ENCODE measurements at places on chromosomes 5 and 9. TPM values are rescaled to one million over a fixed set of nuclear protein-coding genes. Genes with fewer than 3 reads are reported as not detected.

Gene RAB3C
- total RNA-seq, result not detected

Gene ANKRD55
- not detected for total RNA-seq

Gene TRPM3
- not detected for total RNA-seq

Gene PFN3
- not detected for total RNA-seq

Gene ZCCHC9
- total RNA-seq, result 37.1 TPM

Gene FRMPD1
- not detected for total RNA-seq

Gene WNT8A
- total RNA-seq, result not detected

Gene HAVCR1
- 0.54 TPM for total RNA-seq

Gene CYSRT1
- total RNA-seq, result 0.34 TPM

Gene PBX3
- total RNA-seq, result 11.5 TPM

Gene DNAI1
- 0.18 TPM for total RNA-seq

Gene ACTBL2
- total RNA-seq, result not detected

- H3K27me3 ChIP-seq, result no peaks in the 10 kb centered on the region
- no peak overlapping the region for H3K27ac ChIP-seq
- no peaks in the 10 kb centered on the region for H3K36me3 ChIP-seq
- H3K4me1 ChIP-seq, result no peaks in the 10 kb centered on the region
- no peak overlapping the region for H3K4me3 ChIP-seq
Observed at GRCh38 chr9:134991808-134992754, 74.4 kb upstream of the FCN1 start.

GRCh38 chr5:82512025-82512424, 233.9 kb upstream of the RPS23 start:
- H3K27ac ChIP-seq, result no peak overlapping the region
- H3K36me3 ChIP-seq, result no peaks in the 10 kb centered on the region

- H3K27ac ChIP-seq, result no peak overlapping the region
- H3K4me3 ChIP-seq, result no peak overlapping the region
- peaks cover 40% of the 10 kb centered on the region for H3K27me3 ChIP-seq
- no peak for DNase-seq
- peaks cover 2% of the 10 kb centered on the region for H3K4me1 ChIP-seq
- H3K36me3 ChIP-seq, result no peaks in the 10 kb centered on the region
Observed at GRCh38 chr5:171453056-171453725, 33.7 kb downstream of the FGF18 start.

GRCh38 chr9:101478444-101478843, 42.9 kb upstream of the ALDOB start:
- no peaks in the 10 kb centered on the region for H3K4me1 ChIP-seq
- peaks cover 32% of the 10 kb centered on the region for H3K27me3 ChIP-seq
- no peaks in the 10 kb centered on the region for H3K36me3 ChIP-seq
- H3K4me3 ChIP-seq, result no peak overlapping the region

- peaks cover 12% of the 10 kb centered on the region for H3K4me1 ChIP-seq
- no peak overlapping the region for H3K27ac ChIP-seq
- no peaks in the 10 kb centered on the region for H3K27me3 ChIP-seq
- no peak overlapping the region for H3K4me3 ChIP-seq
- peaks cover 24% of the 10 kb centered on the region for H3K36me3 ChIP-seq
Observed at GRCh38 chr5:81685471-81685870, 65.4 kb downstream of the SSBP2 start.

- H3K27ac ChIP-seq, result no peak overlapping the region
Observed at GRCh38 chr5:21654556-21654955, 1198.6 kb downstream of the CDH12 start.

DNA sequence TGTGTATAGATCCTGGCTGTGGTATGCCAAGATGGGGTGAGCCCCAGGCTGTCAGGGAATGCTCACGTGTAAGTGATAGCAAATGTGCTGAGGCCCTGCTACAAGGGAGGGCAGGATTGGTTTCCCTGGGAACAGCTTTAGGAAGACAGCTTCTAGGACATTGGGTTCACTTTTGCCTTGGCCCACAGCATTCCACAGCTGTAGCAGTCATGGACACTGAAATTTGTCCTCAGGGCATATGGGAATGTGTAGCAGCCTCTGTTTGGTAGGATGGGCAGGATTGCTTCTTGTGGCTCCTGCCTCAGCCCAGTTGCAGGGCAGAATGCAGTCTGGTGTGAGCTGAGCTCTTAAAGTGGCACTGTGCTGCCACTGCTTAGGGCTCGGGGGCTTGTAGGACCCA, 1061.7 kb upstream of the WWC1 start:
- H3K36me3 ChIP-seq, result no peaks in the 10 kb centered on the region
- no peak for DNase-seq
- no peaks in the 10 kb centered on the region for H3K27me3 ChIP-seq
- no peaks in the 10 kb centered on the region for H3K4me1 ChIP-seq
- no peak overlapping the region for H3K27ac ChIP-seq

DNA sequence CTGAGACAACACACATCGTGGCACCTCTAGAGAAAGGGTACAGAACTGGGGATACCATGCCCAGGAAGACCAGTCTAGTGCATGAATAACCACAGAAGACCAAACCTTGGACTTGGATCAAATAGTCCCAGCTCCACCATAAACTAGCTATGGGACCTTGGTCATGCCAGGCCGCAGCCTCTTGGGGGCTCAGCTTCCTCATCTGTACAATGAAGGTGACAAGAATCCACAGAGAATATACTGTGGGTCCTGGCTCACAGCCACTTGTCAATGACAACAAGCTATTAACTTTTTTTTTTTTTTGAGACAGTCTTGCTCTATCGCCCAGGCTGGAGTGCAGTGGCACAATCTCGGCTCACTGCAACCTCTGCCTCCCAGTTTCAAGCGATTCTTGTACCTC, 3.9 kb downstream of the KYAT1 start:
- peaks cover 17% of the 10 kb centered on the region for H3K4me1 ChIP-seq
- no peaks in the 10 kb centered on the region for H3K27me3 ChIP-seq
- no peak overlapping the region for H3K4me3 ChIP-seq
- H3K36me3 ChIP-seq, result peaks cover 3% of the 10 kb centered on the region
- DNase-seq, result no peak
- no peak overlapping the region for H3K27ac ChIP-seq

GRCh38 chr5:15366676-15367391, 133.1 kb upstream of the FBXL7 start:
- no peak overlapping the region for H3K27ac ChIP-seq
- no peak overlapping the region for H3K4me3 ChIP-seq
- no peaks in the 10 kb centered on the region for H3K36me3 ChIP-seq
- no peaks in the 10 kb centered on the region for H3K4me1 ChIP-seq
- no peak for DNase-seq

GRCh38 chr5:9781275-9781674, 151.1 kb upstream of the TAS2R1 start:
- H3K36me3 ChIP-seq, result no peaks in the 10 kb centered on the region
- H3K27me3 ChIP-seq, result peaks cover 1% of the 10 kb centered on the region
- no peak for DNase-seq
- no peak overlapping the region for H3K27ac ChIP-seq
- no peaks in the 10 kb centered on the region for H3K4me1 ChIP-seq

DNA sequence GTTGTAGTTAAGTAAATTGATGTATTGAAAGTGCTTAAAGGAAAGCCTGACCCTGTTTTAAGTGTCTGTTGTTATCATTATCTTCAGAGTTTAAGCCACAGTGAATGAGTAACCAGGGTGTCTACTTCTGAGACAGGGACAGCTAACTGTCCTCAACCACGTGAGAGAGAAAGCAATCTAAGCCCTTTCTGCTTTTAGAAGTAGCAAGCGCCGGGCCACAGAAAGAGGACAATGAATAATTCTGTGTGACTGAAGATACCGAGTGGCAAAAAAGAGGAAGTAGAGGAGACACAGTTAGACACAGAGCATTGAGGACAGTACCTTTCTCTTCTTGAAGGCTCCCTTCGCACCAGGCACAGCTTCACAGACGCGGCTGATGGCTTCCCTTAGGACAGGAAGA, 86.3 kb downstream of the S1PR3 start:
- no peak for DNase-seq
- no peak overlapping the region for H3K27ac ChIP-seq
- H3K36me3 ChIP-seq, result no peaks in the 10 kb centered on the region
- no peak overlapping the region for H3K4me3 ChIP-seq
- H3K27me3 ChIP-seq, result peaks cover 20% of the 10 kb centered on the region

DNA sequence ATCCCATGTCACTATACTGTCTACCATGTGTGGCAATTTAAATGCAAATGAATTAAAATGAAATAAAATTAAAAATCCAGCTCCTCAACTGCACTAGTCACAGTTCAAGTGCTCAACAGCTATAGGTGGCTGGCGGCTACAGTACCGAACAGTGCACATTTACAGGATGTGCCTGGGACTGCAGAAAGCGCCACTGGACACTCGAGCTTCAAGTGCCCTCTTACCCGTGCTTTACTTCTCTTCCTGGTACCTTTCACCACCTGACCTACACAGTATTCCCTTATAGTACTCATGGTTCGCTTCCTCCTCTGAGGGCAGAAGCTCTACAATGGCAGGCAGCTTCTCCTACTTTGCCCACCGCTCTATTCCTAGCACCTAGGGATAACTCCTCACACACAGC, 166.6 kb downstream of the FANCC start:
- peaks cover 3% of the 10 kb centered on the region for H3K4me1 ChIP-seq
- no peak overlapping the region for H3K4me3 ChIP-seq
- no peak overlapping the region for H3K27ac ChIP-seq

DNA sequence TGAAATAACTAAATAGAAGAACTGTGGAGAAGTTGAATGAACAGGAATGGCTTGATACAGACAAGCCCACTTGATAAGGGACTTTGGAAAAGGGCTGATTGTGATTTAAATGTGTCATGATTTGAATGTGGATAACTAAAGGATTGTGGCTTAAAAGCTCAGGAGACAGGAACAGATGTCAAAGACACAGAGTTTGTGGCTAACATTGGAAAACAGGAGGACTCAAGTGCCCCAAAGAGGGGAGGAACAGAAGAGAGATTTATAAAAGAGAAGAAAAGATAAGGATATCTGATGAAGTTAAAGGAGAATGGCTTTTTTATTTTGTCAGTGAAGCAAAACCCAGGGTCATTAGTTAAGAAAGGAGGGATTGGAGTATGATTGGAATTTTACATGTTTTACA, 124.2 kb upstream of the TRPM3 start:
- H3K36me3 ChIP-seq, result no peaks in the 10 kb centered on the region
- no peak for DNase-seq
- H3K27me3 ChIP-seq, result peaks cover 8% of the 10 kb centered on the region

- no peaks in the 10 kb centered on the region for H3K36me3 ChIP-seq
- peaks cover 13% of the 10 kb centered on the region for H3K4me1 ChIP-seq
- H3K27ac ChIP-seq, result no peak overlapping the region
- H3K4me3 ChIP-seq, result no peak overlapping the region
Observed at GRCh38 chr5:10612251-10612650, 48.4 kb downstream of the ANKRD33B start.

DNA sequence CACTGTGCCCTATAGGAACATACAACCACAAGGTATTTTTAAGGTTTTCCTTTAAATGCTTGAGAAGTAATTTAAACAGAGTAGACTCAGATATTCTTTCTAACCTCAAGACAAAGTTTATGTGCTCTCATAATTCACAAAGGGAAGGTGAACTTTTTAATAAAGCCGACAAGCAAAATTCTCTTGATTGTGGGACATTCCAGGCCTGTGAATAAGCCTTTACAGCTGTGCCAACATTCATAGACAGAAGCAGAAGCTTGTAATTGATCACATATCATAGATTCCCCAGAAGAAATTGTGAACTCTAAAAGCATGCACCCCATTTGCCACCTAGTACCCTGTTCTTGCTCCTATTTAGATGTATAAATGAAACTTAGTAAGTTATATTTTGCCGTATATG, 1107.8 kb upstream of the SEMA6A start:
- H3K4me3 ChIP-seq, result no peak overlapping the region
- H3K27me3 ChIP-seq, result no peaks in the 10 kb centered on the region
- H3K27ac ChIP-seq, result no peak overlapping the region
- no peaks in the 10 kb centered on the region for H3K4me1 ChIP-seq

DNA sequence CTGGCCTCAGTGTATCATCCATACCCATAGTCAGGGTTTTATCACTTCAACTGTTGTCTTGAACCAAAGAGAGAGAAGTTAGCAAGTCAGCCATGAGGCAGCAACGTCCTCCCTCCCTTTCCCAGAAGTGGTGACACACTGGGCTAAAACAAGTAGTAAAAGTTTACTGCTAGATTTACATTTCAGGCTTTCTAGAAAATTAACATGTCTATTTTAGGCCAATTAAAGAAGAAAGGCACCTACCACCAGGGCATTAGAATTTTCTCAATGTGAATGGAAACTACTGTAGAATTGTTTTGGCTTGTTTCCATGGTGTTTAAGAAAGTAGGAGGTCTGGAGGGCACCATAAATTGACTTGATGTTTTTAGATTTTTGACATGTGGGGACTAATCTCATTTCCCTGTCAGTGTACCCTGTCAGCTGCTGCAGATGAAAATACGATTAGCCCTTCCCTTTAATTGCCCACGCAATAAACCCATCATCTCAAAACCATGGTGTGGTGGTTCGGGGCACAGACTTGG, 121.8 kb upstream of the ELL2 start:
- H3K4me1 ChIP-seq, result peaks cover 39% of the 10 kb centered on the region
- peak; percentile 47 for DNase-seq
- no peak overlapping the region for H3K4me3 ChIP-seq
- peaks cover 9% of the 10 kb centered on the region for H3K27me3 ChIP-seq
- no peaks in the 10 kb centered on the region for H3K36me3 ChIP-seq
- H3K27ac ChIP-seq, result peak overlapping the region; percentile 43

All from activated CD8-positive, alpha-beta T cell treated with anti-CD3 and anti-CD28 coated beads for 36 hours (primary cell).